ENCODE measurements at places on chromosomes 13 and 19. TPM values are rescaled to one million over a fixed set of nuclear protein-coding genes. Genes with fewer than 3 reads are reported as not detected.

DNA sequence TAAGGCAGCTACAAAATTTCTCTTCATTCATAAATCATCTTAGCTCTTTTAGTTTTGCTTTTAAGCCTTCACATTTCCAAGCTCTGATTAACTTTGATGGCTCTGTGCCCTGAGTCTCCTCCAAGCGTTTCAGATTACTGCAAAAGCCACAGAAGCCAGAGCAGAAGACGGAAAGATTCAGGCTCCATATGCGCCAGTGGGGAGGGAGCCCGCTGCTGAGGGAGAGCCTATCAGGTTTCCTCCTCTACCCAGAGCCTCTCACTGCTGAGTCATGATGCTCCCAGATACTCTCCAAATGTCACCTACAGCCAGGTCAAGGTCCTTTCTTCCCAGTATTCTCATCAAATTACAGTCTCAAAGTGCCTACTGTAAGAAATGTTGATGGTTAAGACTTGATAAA lies 193.6 kb downstream of the RAP2A start:
- no peak for DNase-seq

DNA sequence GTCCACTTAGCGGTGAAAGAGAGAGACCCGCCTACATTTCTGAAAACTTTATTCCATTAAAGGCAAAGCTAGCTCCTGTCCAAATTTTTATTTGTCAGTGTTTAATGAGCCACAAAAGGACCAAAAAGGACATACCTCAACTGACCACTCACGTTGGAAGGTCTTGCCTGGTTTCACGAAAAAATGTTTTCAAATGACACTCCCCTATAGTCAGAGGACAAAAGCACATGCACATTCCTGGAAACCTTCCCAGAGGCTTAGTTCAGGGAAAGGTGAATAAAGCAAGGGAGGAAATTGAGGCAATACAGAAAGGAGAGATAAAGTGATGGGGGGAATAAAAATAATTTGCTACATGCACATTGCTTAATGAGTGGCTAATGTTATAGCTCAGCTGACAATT lies 55.6 kb downstream of the DOCK9 start:
- no peak for DNase-seq

- DNase-seq: no peak
These were observed 99.6 kb upstream of the MCF2L start for GRCh38 chr13:112869202-112870050.

The ZNF835 gene
- total RNA-seq: 0.72 TPM

The CDC42EP5 gene
- 319 TPM for total RNA-seq
